ENCODE measurements at places on chromosomes 1 and 21. TPM values are rescaled to one million over a fixed set of nuclear protein-coding genes. Genes with fewer than 3 reads are reported as not detected.

GRCh38 chr1:22920026-22920733, 52.5 kb downstream of the LACTBL1 start:
- no peaks in the 10 kb centered on the region for H3K36me3 ChIP-seq
- H3K27ac ChIP-seq: no peak overlapping the region
- H3K4me1 ChIP-seq: no peaks in the 10 kb centered on the region
- no peak for DNase-seq

DNA sequence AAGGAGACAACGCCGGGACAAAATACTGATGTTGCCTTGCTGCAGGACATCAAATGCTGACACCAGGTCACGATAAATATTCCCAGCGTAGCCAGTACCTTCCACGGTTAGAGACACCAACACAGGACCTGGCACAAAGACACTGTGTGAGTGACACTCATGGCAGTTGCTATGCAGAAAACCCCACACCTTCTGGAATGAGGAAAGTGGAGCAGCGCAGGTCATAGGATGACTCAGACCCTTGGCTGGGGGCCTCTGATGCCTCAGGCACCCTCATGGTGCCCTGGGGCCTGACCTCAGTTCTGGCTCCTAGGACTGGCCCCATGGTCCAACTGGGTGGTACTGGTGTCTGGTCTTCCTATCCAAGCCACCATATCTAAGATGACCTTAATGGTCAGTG, 7.0 kb downstream of the DCST2 start:
- H3K27me3 ChIP-seq: no peaks in the 10 kb centered on the region
- DNase-seq: no peak
- H3K4me3 ChIP-seq: no peak overlapping the region
- no peaks in the 10 kb centered on the region for H3K4me1 ChIP-seq
- H3K36me3 ChIP-seq: no peaks in the 10 kb centered on the region

GRCh38 chr1:88698140-88698539, 14.1 kb downstream of the PKN2 start:
- no peak overlapping the region for H3K4me3 ChIP-seq
- H3K27ac ChIP-seq: no peak overlapping the region
- no peaks in the 10 kb centered on the region for H3K27me3 ChIP-seq
- DNase-seq: no peak

GRCh38 chr1:54650417-54650816, 8.8 kb downstream of the MROH7 start:
- no peak for DNase-seq
- no peak overlapping the region for H3K4me3 ChIP-seq
- H3K27me3 ChIP-seq: no peaks in the 10 kb centered on the region
- H3K36me3 ChIP-seq: no peaks in the 10 kb centered on the region

DNA sequence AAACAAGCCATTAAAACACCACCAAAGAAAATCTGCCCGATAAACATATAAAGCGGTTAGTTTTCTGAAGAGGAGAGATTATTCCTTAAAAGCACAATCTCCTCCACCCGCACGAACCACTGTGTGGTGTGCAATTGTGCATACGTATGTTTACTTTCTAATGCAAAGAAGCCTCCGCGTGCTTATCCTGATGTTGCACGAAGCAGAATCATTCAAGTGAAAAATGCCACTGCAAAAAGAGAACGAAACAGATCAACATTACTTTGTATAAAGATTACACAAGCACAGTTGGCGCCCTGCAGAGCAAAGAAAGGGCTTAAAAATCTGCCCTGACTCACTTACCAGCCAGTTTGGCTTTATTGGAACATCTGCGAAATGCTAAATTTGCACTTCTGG, 166.8 kb downstream of the ZNF281 start:
- H3K36me3 ChIP-seq: no peaks in the 10 kb centered on the region
- H3K4me3 ChIP-seq: no peak overlapping the region
- no peak for DNase-seq
- no peaks in the 10 kb centered on the region for H3K4me1 ChIP-seq
- no peak overlapping the region for H3K27ac ChIP-seq
- peaks cover 12% of the 10 kb centered on the region for H3K27me3 ChIP-seq

- H3K4me1 ChIP-seq: no peaks in the 10 kb centered on the region
- no peaks in the 10 kb centered on the region for H3K36me3 ChIP-seq
- no peak for DNase-seq
- H3K27ac ChIP-seq: no peak overlapping the region
These were observed 39.9 kb upstream of the CD1D start for GRCh38 chr1:158140764-158141192.

DNA sequence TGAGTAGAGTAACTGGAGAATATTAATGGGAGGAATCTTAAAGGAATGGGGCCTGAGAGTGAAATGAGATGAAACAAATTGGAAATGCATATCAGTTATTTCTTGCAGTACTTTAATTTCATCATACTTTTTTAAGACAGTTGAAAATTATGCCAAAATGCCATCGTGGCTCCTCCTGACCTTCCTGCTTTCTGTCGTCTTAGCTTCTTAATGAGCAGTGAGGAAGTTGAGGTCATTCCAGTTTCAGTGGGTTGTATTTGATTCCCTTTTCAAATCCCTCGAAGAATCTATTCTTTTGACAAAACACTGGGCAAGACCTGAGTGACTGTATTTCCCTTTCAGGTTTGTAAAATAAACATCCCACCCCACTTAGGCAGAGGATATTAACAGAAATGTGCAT, 134.9 kb upstream of the MAP1LC3C start:
- H3K27ac ChIP-seq: no peak overlapping the region
- H3K4me3 ChIP-seq: no peak overlapping the region
- H3K36me3 ChIP-seq: no peaks in the 10 kb centered on the region
- H3K27me3 ChIP-seq: no peaks in the 10 kb centered on the region

DNA sequence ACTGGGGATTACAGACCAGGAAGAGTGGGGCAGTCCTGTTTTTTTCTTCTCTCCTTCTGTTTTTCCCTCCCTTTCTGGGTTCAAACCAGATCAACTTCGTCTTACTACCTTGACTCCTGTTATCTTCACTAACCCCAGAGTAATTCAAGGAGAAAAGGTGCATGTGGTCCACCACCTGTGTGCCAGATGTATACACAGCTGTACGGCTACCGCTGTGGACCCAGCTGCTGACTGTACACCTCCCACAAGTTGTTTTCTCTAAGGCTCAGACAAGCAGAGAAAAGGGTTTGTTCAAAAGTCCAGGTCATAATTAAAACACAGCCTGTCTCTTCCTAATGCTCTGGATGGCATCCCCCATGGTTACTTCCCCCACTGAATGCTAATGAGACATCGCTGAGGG, 102.1 kb downstream of the LMX1A start:
- H3K27me3 ChIP-seq: no peaks in the 10 kb centered on the region
- no peaks in the 10 kb centered on the region for H3K36me3 ChIP-seq
- no peak overlapping the region for H3K27ac ChIP-seq
- DNase-seq: no peak
- no peaks in the 10 kb centered on the region for H3K4me1 ChIP-seq

DNA sequence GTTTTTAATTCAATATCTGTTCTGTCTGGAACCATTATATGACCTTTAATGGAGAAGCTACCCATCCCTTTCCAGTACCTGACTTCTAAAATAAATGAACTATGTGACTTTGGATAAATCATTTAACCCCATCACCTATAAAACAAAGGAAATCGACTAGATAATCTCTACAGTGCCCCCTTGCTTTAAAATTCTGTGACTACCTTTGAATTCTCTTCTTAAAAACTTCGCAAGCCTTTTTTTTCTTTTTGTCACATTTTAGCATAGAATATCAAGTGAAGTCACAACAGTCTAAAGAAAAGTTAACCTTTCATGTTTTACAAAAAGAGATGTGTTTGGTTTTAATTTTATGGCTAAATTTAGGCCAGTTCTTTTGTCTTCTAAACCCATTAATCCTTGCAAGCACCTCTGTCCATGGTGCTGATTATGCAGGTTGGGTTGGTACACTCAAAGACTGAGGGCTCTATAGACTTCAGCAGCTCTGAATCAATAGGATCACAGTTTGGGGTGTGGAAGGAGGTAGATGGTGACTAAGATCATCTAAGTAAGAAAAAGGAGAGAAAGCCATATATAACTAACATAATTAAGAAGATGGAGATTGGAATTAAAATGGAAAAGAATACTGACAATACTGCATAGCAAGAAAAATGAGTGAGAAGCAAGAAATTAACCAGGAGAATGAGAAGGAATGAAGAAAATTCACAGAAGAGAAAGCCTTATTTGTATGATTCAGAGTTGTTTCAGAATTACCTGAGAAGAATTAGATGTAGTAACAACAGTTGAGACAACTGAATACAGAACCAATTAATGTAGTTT, 59.2 kb downstream of the TBX15 start:
- H3K36me3 ChIP-seq: no peaks in the 10 kb centered on the region
- no peaks in the 10 kb centered on the region for H3K4me1 ChIP-seq
- H3K27ac ChIP-seq: no peak overlapping the region
- no peak overlapping the region for H3K4me3 ChIP-seq
- no peaks in the 10 kb centered on the region for H3K27me3 ChIP-seq

DNA sequence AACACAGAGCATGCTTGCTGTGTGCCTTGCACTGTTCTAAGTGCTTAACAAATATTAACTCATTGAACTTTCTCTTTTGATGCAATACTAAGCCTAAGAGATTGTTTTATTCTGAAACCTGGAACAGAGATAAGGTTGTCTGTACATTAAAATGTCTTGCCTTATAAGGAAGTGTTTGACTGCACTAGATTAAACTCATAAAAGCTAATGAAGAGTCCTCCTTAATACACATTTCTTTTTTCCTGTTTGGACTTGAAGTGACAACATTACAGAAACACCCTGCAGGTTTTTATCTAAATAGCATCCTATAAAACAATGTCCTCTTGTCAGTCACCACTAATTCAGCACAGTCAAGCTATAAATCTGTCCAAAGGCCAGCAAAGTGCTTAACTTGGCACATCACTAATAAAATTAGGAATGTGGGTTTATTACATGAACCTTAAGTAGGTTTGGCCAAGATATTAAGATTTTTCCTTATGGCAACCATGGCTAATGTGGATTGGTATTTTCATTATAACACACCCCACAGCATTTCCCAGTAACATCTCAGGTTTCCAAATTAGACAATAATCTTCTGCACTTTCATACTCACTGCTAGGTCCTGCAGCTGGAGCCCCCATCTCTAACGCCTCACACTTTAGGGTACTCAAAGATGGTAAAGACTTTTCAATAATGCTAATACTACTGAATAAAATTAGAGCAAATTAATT, 389.7 kb downstream of the LMO4 start:
- no peak overlapping the region for H3K27ac ChIP-seq
- no peaks in the 10 kb centered on the region for H3K27me3 ChIP-seq
- no peaks in the 10 kb centered on the region for H3K4me1 ChIP-seq
- H3K4me3 ChIP-seq: no peak overlapping the region
- H3K36me3 ChIP-seq: no peaks in the 10 kb centered on the region
- DNase-seq: no peak

DNA sequence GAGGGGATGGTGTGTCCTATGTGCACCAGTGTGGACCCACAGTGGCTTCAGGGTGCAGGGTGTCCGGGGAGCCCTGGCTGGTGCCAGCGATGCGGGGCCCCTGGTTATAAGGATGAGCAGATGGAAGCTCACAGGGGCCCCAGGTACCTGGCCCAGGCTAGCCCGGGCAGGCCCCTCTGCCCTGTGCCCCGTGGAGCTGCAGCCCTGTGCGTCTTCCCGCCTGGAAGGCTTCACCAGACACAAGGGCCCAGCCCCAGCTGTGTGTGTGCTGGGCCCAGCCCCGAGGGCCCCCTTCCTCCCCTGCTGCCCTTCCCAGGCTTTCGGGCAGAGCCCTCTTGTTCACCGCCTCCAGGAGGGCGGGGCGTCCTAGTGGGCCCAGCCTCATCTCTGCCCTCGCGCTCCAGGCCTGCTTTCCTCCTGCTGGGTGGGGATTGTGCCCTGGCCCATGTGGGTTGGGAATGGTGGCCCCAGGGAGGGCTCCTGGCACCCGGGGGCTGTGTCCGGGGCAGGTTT, 15.9 kb downstream of the PFKL start:
- peaks cover 5% of the 10 kb centered on the region for H3K36me3 ChIP-seq
- no peak overlapping the region for H3K4me3 ChIP-seq
- no peak overlapping the region for H3K27ac ChIP-seq
- no peak for DNase-seq
- H3K4me1 ChIP-seq: no peaks in the 10 kb centered on the region
- no peaks in the 10 kb centered on the region for H3K27me3 ChIP-seq

DNA sequence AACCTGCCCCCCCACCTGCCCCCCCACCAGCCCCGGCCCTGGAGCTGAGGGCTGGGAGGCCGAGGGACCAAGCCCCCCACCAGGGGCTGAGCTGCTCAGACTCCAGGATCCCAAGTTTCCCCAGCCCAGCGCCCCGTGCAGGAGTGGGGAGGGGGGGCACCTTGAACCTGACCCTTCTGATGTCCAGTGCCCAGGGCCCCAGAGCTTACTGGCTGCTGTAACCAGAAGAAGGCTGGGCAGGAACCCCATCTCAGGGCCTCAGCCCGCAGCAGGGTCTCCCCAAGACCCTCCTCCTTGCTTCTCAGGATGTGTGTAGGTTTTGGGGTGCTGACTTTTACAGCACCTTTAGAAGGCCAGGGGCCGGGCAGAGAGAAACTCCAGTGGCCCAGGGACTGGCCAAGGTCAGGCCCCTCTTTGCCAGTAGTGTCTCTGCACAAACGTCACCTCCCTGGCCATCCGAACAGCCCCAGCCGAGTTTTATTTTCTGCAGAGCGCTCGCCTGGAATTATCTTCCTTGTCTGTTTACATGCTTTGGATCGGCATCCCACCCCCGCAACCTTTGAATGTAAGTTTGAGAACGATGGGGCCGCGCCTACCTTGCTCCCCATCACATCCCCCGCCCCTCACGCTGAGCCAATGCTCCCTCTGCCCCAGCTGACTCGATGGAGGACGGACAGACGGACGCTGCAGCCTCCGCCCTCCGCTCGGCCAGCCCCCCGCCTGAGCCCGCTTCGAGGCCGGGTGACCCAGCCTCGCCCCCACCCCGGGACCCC, 70.1 kb upstream of the CASZ1 start:
- H3K27me3 ChIP-seq: peaks cover 3% of the 10 kb centered on the region
- no peak overlapping the region for H3K27ac ChIP-seq
- peaks cover 4% of the 10 kb centered on the region for H3K4me1 ChIP-seq
- DNase-seq: no peak

GRCh38 chr1:32500387-32501209, 35.7 kb downstream of the ZBTB8B start:
- H3K27ac ChIP-seq: peak overlapping the region; percentile 80
- H3K36me3 ChIP-seq: no peaks in the 10 kb centered on the region
- H3K4me3 ChIP-seq: peak overlapping the region; percentile 70

DNA sequence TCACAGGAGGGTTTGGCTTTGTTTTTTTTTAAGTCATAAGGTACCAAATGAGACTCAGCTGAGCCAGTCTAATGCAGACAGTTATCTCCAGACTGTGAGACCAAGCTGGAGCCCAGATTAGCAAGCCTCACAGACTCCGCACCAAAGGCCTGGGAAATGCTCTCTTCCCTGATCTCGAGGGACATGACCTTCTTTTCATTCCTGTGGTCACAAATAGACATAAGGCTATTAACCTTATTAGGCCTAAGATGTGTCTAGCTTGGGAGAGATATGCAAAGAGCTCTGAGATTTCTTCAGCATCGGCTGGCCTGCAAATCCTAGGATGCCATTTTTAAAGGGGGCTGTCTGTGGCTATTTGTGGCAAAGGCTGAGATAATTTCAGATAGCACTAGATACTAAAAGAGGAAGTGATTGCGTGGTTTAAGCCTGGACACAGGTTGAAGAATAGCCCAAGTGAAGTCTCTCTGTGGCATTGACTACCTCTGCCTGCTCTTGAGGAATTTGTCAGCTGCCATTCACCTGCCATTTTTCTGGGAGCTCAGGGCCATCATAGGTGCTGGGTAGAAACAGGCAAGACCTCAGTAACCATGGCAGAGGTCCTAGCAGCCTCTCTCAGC, 301.3 kb downstream of the SIPA1L2 start:
- no peak overlapping the region for H3K4me3 ChIP-seq
- H3K27me3 ChIP-seq: no peaks in the 10 kb centered on the region
- H3K36me3 ChIP-seq: no peaks in the 10 kb centered on the region

LCE1E gene
- not detected for total RNA-seq

FAM72C gene
- 0.38 TPM for total RNA-seq

GREM2 gene
- total RNA-seq: 0.50 TPM

PPFIA4 gene
- 1.7 TPM for total RNA-seq

ZNF496 gene
- total RNA-seq: 27.0 TPM

TCHH gene
- 0.13 TPM for total RNA-seq

PRAMEF12 gene
- not detected for total RNA-seq

LEFTY2 gene
- total RNA-seq: 0.13 TPM

Data from kidney (tissue), 22 donors.